ENCODE measurements at places on chromosomes 12 and 14.
A peak's percentile ranks its signal among the peaks of the same experiment; 100 is the strongest.

GRCh38 chr14:88590173-88590572 is 27.3 kb downstream of the ZC3H14 start:
- no peak for DNase-seq

GRCh38 chr12:89840162-89840922 is 131.7 kb upstream of the ATP2B1 start:
- no peak for DNase-seq

- no peak for DNase-seq
Measured at GRCh38 chr12:56221232-56221756, 428 bp downstream of the RNF41 start.

DNA sequence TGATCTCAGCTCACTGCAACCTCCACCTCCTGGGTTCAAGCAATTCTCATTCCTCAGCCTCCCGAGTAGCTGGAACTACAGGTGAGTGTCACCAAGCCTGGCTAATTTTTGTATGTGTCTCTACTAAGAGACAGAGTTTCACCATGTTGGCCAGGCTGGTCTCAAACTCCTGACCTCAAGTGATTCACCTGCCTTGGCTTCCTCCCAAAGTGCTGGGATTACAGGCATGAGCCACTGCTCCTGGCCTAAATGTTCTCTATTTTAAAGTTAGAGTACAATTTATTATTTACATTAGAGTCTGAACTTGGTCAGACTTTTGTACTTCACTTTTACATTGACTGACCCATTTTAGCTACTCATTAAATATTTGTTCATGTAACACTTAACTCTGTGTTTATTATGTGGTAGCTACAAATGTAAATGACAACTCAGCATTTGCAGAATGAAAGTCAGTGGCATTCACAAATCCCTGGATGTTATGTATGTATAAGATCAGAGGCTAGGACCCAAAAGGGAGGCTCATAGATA is 409.6 kb downstream of the APAF1 start:
- no peak for DNase-seq

DNA sequence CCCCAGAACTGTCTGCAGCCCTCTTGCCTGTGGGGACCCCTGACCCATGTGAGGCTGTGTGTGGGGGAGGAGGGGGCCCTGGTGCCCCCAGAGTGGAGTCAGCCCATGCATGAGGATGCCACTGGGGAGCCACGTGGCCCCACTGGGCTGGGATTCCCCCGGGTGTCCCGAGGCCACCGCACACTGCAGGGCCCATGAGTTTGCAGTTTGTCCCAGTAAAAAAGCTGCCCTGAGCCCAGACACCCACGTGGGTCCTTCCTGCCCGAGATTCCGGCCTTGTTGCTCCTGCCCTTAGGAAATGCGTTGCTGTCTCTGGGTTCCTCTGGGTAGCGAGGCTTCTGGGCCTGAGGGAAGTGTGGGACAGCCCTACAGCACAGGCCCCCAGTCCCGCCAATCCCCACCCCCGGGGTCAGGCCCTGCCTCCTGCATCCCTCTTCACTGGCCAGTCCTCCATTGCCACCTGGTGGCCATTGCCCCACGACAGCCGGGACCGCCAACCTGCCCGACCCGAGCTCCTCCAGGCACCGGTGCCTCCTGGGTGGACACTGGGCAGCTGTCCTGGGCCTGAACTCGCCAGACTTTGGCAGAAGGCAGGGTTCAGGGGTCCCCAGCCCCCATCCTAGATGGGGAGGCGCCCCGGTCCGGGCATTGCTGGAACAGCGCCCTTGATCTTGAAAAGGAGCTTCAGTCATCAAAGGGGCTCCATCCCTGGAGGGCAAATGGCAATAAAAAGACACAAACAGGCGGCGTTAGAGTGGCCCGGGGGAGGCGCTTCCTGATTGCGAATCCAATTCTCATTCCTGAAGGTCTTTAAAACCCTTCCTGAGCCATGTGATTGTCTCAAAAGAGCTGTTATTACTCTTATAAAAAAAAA is 15.6 kb upstream of the C14orf180 start:
- peak; percentile 61 for DNase-seq

DNA sequence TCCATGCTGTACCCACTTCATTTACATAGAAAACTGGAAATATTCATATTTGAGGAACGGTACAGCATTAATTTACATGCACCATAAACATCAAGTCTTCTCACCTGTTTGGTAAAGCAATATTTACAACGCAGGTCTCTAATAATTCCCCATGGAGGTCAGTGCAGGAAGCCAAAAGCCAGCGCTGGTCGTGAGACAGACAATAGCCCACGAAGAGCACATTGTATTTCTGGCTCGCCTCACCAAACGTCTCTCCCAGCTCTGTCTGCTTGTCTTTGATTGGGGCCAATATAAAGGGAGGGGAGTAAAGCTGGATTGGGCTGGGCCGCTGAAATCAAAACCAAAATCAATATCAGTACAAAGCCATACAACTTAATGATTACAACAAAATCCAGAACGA is 302.1 kb downstream of the MED13L start:
- no peak for DNase-seq

DNA sequence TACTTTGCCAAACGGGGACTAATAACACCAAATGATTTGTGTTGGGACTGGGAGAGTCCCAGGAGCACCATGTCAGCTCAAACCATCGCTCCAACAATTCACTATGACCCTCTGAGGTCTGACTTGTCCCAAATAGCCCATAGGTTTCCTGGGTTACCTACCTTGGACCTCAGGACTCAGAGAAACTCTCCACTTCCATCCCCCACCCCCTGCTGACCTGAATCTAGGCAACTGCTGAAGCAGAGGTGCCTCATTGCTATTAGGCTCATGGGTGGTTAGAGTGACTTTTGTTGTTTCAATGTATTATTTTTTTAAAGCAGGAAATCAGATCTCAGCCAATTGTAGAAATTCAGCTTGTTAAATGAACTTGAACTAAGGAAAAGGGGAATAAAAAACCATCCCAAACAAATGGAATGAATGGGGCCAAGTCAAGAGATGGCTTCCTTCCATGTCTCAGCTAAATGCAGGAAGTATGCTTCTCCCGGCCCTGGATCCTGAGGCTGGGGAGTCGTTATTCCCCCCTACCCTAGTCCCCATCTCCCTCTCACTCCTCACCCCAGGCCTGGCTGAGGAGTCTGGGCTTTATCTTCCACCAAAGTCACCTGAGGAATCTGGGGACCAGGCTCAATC is 80.9 kb upstream of the SLC24A4 start:
- no peak for DNase-seq

DNA sequence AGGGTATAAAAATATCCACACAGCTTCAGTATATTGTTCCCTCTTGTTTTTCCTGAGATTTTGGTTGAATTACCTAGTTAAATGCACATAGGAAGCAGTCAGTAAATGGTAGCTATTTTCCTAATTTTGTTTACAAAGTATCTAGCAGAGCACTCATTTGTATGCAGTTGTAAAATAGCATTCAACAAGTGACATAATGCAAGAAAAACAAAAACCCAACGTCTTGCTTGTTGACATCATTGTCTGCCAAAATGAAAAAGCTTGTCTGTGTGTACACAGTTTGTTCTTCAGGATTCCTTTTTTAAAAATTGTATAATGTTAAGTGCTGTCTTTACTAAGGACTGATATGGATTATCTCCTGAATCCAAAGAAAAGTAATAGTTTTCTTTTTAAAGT is 2.7 kb downstream of the VRTN start:
- DNase-seq, result no peak

DNA sequence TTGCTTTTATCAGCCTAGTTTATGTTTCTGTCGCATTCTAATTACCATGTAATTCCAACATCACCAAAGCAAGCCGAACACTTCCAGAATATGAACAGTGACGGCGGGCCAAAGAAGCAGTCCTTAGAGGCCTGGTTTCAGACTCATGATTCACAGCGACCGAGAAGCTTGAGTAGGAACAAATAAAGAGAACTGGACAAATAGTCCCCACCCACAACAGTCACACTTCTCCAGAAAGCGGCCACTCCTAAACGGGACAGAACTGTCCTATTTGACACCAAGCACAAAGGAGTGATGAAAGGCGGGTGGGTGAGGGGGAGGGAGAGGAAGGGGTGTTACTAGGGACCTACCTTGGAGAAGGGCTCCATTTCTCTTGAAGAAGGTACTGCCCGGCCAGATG is 136.4 kb downstream of the FOXN3 start:
- DNase-seq, result no peak

- no peak for DNase-seq
Measured at GRCh38 chr14:96027431-96028355, 11.5 kb upstream of the C14orf132 start.

- DNase-seq, result no peak
Measured at GRCh38 chr14:102835959-102836358, 58.7 kb downstream of the TRAF3 start.

GRCh38 chr14:22122227-22122818 is 448.7 kb upstream of the OR4E1 start:
- no peak for DNase-seq

DNA sequence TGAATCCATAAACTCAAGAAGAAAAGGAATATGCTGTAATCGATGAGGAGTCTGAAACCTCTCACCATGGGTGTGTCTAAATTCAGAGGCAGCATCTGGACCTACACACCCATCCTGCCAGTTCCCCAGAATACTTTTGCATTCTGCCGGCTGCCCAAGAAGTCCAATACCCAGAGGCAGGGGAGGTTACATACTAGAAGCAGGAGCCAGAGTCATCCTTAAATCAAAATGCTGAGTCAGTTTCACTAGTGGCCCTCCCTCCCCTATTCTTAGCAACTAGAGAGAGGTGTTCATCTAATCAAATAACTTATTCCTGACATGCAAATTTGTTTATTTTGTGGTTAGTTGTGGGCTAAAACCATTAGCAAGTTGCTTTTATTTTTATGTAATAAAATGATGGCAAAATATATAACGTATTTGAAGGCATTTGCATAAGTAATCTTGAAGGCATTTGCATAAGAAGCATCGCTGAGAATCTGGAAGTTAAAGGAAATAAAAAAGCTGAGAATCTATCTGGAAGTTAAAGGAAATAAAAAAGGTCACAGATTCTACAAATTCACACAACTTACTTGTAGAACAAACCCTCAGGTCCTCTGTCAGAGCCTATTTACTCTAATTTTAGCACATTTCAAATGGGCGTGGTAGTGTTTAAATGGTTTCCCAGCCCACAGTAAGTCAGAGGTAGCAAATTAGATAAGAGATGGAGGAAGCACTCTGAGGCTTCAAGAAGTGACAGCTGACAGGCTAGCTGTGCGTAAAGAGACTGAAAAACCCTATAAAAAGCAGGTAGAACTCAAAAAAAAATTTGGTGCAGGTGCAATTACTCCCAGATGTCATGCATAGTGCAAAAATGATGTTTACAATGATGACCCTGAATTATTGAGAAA is 7.8 kb downstream of the BHLHE41 start:
- DNase-seq, result no peak

GRCh38 chr12:120367233-120367923 is 1.6 kb downstream of the MSI1 start:
- peak; percentile 9 for DNase-seq

DNA sequence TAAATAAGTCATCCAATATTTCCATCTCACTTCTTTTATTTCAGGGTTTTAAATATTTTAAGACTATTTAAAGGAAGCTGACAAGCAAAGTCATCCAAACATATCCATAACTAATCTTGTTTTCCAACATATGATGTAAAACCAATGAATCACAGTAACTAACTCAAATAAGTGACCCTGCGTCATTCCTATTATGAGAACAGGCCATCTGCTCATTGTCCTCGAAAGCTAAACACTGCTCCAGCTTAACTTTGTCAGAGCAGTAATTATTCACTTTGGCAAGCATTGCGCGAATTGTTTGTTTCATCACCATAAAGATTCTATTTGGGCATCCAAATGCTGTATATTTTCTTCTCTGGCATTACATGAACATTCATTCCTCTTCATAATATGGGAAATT is 99.1 kb downstream of the CAPZA3 start:
- DNase-seq, result no peak

DNA sequence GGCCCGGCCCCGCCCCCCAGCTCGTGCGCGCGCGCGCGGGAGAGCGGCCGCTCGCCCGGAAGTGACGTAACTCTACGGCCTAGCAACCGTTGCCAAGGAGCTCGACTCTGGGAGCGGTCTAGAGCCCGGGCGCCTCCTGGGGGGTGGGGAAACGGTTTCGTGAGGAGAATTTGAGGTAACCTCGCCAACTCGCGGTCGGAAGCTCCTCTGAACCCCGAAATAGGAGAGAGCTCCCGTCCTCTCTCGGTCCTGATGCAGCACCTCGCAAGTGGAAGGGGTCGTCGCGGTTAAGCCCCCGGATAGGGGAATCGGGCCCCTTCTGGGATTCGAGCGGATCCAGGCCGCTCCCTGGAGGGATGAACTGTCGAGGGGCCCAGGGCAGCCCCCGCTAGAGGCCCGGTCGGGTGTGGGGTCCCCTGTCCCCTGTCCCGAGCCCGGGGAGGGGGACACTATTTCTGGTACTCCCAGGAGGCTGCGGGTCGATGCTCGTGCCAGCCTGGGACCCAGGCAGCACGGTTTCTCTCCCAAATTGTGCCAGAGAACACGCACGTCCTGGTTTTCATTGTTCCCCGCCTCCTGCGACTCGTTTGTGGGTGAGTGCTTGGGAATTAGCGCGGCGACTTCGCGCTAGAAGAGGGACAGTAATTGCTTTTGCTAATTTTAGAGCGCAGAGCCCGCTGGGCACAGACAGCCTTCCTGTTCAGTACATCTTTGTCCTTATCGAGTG is at the start of gene IFT81:
Gene IFT81 (plus strand): TSS at position 89 of the 727 bp plus-strand sequence. CDS start 3,024 bp downstream, outside the sequence.
- DNase-seq, result peak; percentile 98

- DNase-seq, result peak; percentile 77
Measured at GRCh38 chr12:107760809-107761501, at the start of gene PRDM4. Gene PRDM4, minus strand, starts transcription at chr12:107761137. Its CDS starts 622 bp downstream, at chr12:107760515.

DNA sequence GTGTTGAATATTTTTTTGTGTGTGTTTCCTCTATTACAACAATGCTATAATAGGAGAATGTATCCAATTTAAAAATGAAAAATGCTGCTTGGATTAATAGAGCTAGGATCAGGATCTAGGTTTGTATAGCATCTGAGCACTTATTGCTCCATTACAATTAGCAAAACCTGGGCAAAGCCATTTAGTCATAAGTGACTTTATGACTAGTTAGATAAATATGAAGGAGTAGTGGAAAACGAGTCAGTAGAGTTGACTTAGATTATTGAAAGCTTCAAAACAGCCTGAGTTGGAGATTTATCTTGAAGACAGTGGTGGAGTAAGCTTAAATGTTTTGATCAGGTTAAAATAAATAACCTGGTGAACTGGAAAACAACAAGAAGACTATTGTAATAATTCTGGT is 2.8 kb downstream of the MED21 start:
- DNase-seq, result no peak

- DNase-seq, result no peak
Measured at GRCh38 chr14:104396682-104397470, 182.7 kb upstream of the C14orf180 start.

DNA sequence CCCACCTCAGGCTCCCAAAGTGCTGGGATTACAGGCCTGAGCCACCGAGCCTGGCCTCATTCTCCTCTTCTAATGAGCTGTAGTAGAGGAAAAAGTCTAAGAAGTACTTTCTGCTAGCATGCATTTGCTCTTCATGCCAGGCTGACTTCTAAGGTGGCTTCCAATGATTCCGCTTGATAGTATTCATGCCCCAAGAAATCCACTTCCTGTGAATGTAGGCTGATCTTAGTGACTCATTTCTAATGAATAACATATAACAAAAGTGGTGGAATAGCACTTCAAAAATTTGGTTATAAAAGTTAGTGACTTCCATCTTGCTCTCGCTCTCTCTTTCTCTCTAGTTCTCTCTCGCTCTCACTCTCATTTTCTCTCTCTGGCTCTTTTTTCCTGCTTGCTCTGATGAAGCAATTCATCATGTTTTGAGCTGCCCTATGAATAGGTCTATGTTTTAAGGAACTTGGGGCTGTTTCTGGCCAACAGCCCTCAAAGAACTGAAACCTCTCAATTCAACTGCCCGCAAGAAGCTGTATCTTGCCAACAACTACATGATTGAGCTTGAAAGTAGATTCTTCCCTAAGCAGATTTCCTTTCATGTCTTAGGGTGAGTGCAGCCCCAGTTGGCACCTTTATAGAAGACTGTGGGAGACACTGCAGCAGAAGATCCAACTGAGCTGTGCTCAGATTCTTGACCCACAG is 282.9 kb downstream of the RMST start:
- no peak for DNase-seq
